ENCODE measurements at places on chromosomes 16 and 17. TPM values are rescaled to one million over a fixed set of nuclear protein-coding genes. Genes with fewer than 3 reads are reported as not detected.
A peak's percentile ranks its signal among the peaks of the same experiment; 100 is the strongest.

GRCh38 chr16:19835968-19836421 lies 48.7 kb downstream of the GPRC5B start:
- DNase-seq: peak; percentile 24

GRCh38 chr17:70934231-70934630 lies 764.9 kb downstream of the KCNJ2 start:
- no peak for DNase-seq

DNA sequence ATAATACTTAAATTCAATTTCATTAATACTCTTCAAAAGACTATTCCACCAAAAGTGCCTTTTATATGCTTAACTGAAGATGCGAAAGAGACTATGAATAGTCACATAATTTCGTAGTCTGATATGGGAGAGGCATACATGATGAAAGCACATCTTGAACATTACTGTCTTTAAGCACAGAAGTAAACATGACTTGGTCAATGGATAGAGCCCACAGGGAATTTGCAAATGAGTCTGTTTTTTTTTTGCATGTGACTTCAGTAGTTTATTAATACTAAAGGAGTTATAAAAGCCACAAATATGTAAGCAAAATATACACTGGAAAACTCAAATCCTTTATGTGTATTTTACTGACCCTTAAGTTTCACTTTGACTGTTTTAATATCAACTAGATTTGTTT lies 15.9 kb downstream of the ADPRM start:
- no peak for DNase-seq

DNA sequence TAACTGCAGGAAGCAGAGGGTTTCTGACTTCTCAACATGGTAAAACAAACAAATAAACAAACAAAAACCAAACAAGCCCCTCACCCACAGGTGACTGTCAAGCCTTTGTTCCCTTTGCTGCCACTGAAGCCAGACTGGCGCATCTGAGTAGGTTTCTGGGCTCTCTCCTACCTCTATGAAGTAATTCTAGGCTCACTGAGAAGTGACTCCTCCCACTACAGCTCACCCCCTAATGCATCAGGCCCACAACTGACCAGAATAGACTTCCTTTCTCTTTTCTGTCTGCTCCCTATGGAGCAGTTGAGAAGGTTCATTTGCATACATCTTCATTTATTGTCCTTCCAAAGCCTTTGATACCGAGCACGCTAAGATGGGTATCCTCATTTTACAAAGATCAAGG lies 77.0 kb upstream of the CCL2 start:
- peak; percentile 20 for DNase-seq

- no peak for DNase-seq
Measured at GRCh38 chr16:11302977-11303376, 21.8 kb upstream of the PRM1 start.

DNA sequence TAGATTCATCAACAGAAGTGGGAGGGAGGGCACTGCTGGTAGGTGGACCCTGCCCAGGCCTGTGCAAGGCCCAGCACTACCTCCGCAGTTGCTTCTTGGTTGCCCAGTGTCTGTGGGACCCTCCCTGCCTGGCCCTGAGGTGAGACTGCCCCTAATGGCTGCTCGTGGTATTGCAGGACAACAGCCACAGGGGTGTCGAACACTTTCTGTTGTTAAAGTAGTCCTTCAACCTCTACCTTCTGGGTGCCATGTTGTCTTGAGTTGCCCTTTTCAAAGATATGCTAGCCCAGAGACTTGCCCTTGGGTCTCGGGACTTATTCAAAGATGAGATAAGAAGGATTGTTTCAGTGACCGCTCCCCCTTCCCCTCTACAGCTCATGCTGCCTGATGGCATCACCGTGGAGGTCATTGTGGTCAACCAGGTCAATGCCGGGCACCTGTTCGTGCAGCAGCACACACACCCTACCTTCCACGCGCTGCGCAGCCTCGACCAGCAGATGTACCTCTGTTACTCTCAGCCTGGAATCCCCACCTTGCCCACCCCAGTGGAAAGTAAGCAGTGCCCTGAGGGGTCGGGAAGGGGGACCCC lies 29.1 kb downstream of the AKAP1 start:
- no peak for DNase-seq

- no peak for DNase-seq
Measured at GRCh38 chr16:30669903-30670824, 11.9 kb downstream of the FBRS start.

GRCh38 chr16:57754354-57755060 lies 18.9 kb downstream of the KATNB1 start:
- DNase-seq: no peak

GRCh38 chr17:4229627-4230541 lies 33.9 kb downstream of the ANKFY1 start:
- DNase-seq: peak; percentile 99

GRCh38 chr16:4330277-4330874 lies 14.5 kb downstream of the GLIS2 start:
- peak; percentile 40 for DNase-seq

DNA sequence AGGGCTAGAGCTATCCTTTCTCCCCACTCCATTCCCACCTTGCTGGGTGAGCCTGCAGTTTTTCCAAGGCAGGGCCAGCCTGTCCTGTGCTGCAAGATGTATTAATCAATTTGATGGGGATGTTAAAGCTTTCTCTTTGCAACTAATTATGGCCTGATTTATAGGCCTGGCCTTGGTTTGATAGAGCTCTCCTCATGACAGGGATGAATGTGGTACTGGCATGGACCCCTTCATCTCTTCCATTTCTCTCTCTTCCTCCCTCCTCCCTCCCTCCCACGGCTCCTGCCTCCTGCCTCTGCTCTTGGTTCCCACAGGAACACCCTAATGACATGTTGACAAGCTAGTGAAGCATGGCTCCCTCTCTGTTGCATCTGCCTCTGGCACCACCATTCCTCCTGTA lies 47.2 kb upstream of the SKAP1 start:
- DNase-seq: no peak

GRCh38 chr17:50844117-50844700 lies 8.8 kb downstream of the WFIKKN2 start:
- DNase-seq: no peak

- DNase-seq: no peak
Measured at GRCh38 chr16:86988920-86989696, 328.1 kb downstream of the C16orf95 start.

DNA sequence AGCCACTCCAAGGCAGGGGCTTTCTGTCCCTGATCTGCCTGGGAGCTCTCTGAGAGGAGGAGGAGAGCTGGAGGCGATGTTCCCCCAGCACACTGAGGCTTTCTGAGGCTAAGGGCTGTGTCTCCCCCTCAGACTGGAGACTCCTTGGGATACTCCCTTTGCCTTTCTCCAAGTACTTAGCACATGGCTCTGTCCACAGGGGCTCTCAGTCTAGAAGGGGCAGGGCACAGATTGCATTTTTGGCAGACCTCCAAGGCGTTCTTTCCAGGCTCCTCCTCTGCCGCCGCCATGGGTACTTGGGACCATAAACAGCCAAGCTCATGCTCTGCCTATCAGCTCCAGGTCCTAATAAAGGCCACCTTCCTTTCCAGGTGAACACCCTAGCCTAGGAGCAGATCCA lies 1.8 kb upstream of the GIP start:
- DNase-seq: no peak

DNA sequence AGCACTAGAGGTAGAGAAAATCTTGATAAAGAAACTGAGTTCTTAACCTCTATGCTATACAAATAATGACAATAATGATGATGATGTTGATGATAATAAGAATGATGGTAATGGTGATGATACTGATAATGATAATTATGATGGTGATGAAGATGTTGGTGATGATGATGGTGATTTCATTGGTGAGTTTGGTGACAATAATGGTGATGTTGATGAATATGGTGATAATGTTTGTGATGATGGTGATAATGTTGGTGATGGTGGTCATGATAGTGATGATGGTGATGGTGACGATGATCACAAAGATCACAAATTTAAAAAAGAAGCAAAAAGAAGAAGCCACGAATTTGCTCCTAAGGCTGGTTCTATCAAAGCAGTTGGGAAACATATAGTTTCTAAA lies 519.0 kb upstream of the C16orf82 start:
- no peak for DNase-seq

DNA sequence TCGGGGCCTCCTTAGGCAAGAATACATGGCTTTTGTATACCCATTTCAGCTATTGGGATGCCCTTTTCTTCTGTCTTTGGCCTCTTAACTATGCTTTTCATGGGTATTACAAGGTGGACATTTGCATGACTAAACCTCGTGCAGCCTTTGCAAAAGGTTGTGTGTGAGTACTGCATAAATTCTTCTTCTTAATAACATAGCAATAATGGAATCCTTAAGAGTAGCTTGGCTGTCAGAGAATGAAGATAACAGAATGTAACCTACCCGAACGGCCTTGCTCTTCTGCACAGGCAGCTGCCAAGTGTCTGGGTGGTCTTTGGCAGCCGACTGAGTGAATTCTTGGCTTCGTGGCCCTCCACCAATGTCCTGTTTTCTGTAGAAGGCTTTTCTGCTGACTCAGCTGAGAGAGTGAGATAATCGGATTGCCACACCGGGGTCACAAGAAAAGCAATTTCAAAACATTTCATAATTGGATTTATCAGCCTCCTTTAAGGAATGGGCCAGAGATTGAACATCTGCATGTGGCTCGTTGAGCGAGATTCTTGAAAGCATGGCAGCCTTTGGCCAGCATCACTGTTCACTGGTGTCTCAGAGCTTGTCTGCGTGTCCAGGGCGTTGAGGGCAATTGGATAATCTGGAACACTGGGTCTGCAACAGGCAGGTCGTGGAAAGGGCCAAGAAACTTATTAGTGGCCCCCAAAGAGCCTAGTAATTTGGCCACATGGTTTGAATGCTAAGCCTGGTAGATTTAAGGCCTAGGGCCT lies 13.4 kb downstream of the IRF8 start:
- peak; percentile 84 for DNase-seq

GRCh38 chr16:57628008-57628781 lies at the start of gene ADGRG1:
ADGRG1 (plus strand) TSS chr16:57628630; CDS start chr16:57650288, 21,658 bp downstream.
- DNase-seq: peak; percentile 93

- peak; percentile 72 for DNase-seq
Measured at GRCh38 chr17:9217151-9218056, 196.1 kb downstream of the NTN1 start.

DNA sequence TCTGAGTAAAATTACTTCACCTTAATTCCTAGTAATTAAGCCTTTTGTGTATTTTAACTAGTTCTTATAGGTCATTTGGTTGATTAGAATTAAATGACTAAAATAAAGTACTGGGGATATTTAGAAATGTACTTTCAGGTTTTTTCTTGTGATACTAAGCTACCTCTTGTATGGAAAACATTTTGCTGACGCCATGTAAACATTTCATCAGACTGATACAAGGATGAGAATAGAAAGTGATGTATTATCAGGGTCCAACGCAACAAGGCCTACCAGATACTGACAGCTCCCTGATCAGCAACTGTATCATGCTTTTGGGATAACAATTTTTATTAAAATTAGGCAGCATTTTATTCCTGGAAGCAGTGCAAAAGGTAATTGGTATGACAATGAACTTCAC lies 1.7 kb downstream of the SMARCE1 start:
- no peak for DNase-seq

DNA sequence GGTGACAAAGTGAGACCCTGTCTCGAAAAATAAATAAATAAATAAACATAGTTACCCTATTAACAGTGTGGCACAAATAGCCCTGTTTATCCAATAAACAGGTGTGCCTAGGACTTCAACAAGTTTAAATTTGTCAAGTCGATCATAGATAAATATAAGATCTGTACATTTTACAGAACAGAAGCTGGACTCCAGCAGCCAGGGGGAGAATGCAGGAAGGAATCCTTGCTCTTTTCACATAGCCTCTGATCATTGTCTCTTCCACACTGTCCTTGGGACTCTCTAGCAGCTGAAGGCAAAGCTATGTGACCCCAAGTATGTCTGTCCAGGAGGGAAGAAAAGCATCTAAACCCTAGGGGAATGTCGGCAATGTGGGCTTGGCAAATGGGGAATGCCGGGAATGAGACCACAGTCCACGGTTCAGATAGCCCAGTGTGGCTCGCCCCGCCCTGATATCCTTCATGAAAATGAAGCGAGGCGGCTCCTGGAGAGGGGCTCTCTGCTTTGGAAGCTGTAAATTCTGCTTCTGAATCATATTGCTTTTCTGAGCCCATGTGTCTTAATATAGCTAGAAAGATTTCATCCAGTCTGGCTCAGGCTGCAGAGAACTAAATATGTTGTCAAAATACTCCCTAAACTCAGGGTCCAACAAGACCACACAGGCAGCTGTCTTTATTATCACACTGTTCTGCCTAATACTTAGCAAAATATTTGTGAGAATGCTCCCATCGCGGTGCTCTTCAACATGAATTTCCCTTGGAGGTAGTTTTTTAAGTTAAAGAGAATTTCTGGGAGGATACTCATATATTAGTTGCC lies 24.9 kb upstream of the GRB2 start:
- no peak for DNase-seq

DNA sequence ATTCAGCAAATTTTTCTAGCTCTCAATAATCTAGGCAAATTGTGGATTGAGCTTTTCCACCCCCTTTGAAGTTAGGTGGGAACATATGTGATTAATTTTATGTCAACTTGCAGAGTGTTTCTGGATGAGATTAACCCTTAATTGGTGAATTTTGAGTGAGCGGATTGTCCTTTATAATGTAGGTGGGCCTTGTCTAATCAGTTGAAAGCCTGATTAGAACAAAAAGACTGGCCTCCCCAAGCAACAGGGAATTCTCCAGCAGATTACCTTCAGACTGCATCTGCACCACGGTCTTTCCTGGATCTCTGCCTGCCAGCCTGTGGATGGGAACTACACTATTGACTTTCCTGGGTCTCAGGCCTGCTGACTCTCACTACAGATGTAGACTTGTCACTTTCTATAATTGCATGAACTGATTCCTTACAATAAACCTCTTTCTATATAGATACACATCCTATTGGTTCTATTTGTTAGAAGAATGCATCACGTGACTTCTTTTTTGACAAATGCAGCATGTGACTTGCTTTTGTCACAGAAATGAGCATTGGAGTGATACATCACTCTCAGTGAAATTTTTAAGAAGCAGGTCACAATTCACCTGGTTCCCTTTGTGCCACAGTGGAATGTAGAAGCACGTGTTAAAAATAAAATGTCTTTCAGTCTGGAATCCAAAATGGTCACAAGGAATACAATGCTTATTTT lies 1038.3 kb downstream of the CDH11 start:
- no peak for DNase-seq

ABCC11 gene
- 0.17 TPM for total RNA-seq

PRSS21 gene
- total RNA-seq: 0.17 TPM

ZNF771 gene
- 10.5 TPM for total RNA-seq

SLC6A2 gene
- not detected for total RNA-seq

IRF8 gene
- not detected for total RNA-seq

SLC13A5 gene
- total RNA-seq: not detected

TEPSIN gene
- total RNA-seq: 11.2 TPM

GP2 gene
- total RNA-seq: not detected

SRSF1 gene
- 307 TPM for total RNA-seq

PSMC3IP gene
- 2.3 TPM for total RNA-seq

CHST4 gene
- not detected for total RNA-seq

All from fibroblast of lung (primary cell).